LNCaP clone FGC (cell line): ENCODE measurements at places on chromosomes 1 and 21.

DNA sequence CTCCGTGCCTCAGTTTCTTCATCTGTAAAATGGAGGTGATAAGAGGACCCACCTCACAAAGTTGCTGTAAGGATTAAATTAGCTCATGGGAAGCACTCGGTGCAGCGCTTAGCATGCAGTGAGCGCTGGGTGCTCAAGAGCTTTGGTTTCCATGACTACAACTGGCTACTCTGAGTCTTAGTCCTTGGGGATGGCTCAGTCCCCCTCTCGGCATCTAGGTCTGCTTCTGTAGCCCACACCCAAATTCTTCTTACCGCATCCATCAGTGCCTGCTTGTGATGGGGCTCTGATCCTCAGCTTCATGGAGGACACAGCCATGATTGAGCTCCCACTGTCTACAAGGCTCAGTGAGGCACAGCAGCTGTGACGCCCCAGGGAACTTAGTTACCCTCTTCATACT lies 159.0 kb downstream of the ACTL8 start:
- DNase-seq, result no peak

DNA sequence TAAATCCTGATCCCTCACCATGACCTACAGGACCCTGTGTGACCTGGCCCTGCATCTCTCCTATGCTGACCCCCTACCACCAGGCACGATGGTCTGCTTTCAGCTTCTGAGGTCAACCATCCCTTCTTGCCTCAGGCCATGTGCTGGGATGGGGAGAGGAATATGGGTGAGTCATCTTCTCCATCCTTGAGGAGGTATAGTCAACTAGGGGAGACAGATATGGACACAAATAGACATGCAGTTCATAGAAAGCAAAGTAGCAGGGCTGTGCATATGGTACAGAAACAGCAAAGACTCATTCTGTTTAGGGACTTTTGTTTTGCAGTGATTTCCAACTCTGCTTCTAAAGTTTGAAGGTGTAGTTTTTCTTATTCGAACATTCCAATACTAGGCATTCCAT lies 250.8 kb upstream of the FGGY start:
- DNase-seq, result no peak

- no peak for DNase-seq
Measured at GRCh38 chr1:22739648-22740385, 29.2 kb downstream of the EPHB2 start.

DNA sequence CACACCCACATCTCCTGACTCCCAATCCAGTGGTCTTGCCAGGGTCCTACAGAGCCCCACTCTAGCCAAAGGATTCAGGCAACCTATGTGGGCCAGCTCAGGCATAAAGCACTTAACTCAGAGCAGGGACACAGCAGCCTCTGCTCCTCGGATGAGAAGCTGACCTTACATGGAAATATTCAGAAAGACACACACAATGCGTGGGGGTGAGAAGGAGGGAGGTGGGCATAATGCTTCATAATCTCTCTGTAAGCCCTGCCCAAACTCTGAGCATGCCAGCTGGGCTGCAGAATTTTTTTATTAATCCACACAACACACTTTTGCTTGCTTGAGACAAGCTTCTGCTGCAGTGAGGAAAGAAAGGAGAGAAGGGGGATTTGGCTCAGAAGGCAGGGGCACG lies 21.6 kb downstream of the KCND3 start:
- DNase-seq, result no peak

DNA sequence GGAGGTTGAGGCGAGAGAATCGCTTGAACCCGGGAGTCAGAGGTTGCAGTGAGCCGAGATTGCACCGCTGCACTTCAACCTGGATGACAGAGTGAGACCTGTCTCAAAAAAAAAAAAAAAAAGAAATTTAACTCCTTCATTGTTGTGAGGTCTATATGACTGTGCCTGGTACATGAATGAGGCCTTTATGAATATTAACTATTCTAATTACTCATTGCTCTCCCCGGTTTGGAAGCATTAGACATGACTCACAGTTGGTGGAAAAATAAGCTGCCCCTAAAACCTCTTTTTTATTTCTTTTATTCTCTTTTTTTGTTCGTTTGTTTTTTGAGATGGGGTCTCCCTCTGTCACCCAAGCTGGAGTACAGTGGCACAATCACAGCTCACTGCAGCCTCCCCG lies 3.3 kb downstream of the NPPB start:
- DNase-seq, result no peak
